GM20000 (cell line): ENCODE measurements at places on chromosomes 12 and 14.
A peak's percentile ranks its signal among the peaks of the same experiment; 100 is the strongest.

- no peak for DNase-seq
Measured at GRCh38 chr14:92540472-92541048, 27.0 kb downstream of the RIN3 start.

- no peak for DNase-seq
Measured at GRCh38 chr14:37436519-37436918, 158.5 kb downstream of the FOXA1 start.

DNA sequence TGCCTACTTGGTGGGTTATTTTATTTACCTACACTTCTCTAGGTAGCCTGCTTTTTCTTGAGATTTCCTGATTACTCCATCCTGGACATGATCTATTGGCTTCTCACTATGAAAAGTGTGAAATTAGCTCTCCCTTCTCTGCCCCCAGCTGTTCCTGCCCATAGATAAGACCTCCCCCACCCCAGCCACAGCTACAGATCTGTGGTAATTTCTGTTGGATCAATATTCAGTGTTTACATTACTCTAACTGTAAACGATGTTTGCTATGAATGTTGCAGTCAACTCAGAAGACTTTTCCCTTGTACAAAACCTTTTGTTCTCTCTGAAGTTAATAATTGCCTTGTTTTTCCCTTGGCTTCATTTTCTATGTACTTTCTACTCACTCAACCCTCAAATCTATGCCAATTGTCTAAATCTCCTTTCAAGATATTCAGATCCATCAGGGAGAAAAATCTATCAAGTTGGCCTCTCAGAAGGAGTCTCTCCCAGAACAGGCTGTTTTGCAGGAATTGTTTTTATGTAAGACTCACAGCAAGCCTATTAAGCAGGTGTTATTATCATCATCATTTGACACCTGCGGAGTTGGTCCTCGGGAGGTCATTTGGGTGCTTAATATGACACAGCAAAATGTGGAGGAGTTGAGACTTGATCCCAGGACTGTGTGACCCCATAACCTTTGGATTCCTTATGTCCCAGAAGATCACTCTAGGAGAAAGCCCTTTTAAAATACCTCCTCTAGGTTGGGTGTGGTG is 227.4 kb downstream of the SUDS3 start:
- DNase-seq: no peak

GRCh38 chr14:99884834-99885648 is 91.8 kb downstream of the EML1 start:
- peak; percentile 53 for DNase-seq

DNA sequence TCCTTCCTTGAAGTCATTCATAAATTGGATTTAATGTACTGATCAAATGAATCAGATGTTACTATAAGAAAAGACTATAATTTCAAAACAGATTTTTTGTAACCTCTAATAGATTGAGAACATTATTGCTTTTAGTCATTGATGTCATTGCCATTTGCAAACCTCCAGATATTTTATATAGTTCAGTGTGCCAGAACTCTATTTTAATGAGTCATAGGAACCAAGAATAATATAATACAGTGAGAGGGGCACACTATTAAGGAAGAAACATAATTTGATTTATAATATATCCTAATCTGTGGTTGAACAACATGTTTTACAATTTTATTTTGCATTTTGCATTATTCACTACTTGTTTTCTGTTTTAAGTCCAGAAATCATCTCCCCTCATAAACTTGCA is 78.0 kb downstream of the LRRC9 start:
- DNase-seq: no peak

- no peak for DNase-seq
Measured at GRCh38 chr14:84071061-84071460, 1458.9 kb upstream of the FLRT2 start.

DNA sequence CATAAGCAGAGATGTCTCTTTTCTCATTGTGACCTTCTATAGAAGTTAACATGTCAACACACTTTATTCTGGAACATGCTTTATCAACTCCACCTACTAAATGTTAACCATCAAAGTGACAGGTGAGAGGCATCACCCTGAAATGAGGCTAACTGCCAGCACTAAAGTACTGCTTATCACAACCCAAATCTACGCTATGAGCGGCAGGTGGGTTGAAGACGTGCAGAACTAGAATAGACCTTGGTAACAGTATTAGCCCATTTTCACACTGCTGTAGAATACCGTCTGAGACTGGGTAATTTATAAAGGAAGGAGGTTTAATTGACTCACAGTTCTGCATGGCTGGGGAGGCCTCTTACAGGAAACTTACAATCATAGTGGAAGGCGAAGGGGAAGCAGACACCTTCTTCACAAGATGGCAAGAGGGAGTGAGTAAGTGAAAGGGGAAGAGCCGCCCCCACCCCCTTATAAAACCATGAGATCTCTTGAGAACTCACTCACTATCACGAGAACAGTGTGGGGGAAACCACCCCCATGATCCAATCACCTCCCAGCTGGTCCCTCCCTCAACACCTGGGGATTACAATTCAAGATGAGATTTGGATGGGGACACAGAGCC is 359.0 kb downstream of the SEC23A start:
- DNase-seq: no peak

- DNase-seq: no peak
Measured at GRCh38 chr14:69667938-69668335, 56.5 kb downstream of the SUSD6 start.

GRCh38 chr12:102691773-102692555 is 211.6 kb upstream of the IGF1 start:
- DNase-seq: no peak

- DNase-seq: peak; percentile 72
Measured at GRCh38 chr12:95700316-95700785, 90.2 kb downstream of the NTN4 start.
